ENCODE measurements at places on chromosomes 12 and 14.

GRCh38 chr12:81596558-81596957 is 162.6 kb downstream of the PPFIA2 start:
- DNase-seq = no peak

GRCh38 chr14:72666610-72667009 is 227.3 kb downstream of the DPF3 start:
- no peak for DNase-seq

GRCh38 chr14:65286443-65286842 is 126.1 kb upstream of the FUT8 start:
- no peak for DNase-seq

- peak; percentile 79 for DNase-seq
Measured at GRCh38 chr12:123062681-123063486, 82.4 kb downstream of the ARL6IP4 start.

DNA sequence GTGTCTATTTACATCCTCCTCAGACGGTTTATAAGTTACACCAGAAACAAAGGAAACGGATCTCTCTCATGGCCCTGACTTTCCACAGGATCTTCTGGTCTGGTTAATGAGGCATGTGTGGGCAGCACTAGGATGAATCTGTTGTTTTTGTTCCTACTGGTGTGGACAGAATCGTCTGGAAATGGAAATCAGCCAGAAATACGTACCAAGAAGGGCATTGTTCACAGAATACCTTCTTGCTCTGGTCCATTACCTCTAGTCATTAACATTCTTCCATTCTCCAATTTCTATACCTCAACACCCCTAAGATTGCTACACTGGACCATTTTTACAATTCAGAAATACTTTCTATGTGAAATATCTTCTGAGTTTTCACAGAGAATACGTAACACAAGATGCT is 86.0 kb downstream of the TPH2 start:
- DNase-seq = no peak

GRCh38 chr12:51017452-51017851 is 8.7 kb downstream of the SLC11A2 start:
- no peak for DNase-seq

GRCh38 chr14:52694761-52695480 is 437 bp downstream of the ERO1A start:
- DNase-seq = peak; percentile 27

GRCh38 chr12:109591041-109591440 is 17.4 kb downstream of the MVK start:
- no peak for DNase-seq

GRCh38 chr14:92677087-92677668 is 71.2 kb downstream of the LGMN start:
- no peak for DNase-seq

GRCh38 chr14:86057018-86057667 is 527.2 kb downstream of the FLRT2 start:
- DNase-seq = no peak

GRCh38 chr14:104585966-104586697 is 6.6 kb downstream of the C14orf180 start:
- DNase-seq = no peak

GRCh38 chr14:34111953-34112352 is 161.1 kb upstream of the EGLN3 start:
- DNase-seq = no peak
